ELR (cell line): ENCODE measurements at places on chromosomes 16 and 17.

DNA sequence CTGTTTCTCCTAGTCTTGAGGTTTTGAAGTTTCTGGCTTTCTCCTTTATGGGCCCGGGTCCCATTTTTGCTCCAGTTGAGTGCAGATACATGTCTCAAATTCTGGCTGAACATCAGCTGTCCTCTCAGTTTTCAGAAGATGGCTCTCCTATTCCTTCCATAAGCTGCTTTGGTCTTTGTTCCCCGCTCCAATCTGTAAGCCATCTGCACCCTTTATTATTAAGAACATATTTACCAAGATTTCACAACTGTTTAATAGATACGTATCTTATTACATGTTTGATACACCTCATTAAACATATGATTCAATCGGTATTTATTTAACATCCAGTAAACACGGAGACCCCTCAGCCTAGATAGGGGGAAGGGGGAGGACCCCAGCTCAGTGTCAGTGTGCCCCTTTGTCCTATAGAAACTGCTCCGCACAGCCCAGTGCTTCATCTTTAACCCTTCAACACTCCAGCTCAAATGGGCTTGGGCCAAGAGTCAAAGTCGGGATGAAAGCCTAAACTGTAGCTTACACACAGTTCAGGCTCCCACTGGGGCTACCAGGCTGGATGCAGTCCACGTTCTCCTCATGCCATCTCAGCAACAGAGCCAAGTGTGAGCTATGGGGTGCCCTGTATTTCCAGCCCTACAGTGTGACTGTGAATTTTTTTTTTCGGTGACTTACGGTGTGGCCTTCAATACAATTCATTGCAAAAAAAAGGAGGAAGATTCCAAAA, 166.0 kb upstream of the ZFHX3 start:
- no peak for DNase-seq

DNA sequence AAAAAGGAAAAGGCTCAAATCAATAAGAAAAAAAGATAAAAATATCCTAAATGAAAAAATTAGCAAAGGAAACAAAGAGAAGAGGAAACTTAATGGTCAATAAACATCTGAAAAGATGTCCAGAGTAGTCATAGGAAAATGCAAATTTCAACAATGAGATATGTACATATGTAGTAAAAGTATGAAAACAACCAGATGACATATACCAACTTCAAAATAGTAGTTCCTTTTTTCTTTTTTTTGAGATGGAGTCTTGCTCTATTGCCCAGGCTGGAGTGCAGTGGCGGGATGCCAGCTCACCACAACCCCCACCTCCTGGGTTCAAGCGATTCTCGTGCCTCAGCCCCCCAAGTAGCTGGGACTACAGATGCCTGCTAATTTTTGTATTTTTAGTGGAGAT, 21.7 kb upstream of the NFAT5 start:
- no peak for DNase-seq

- DNase-seq: no peak
Observed at GRCh38 chr16:73385696-73386095, 337.8 kb upstream of the ZFHX3 start.

DNA sequence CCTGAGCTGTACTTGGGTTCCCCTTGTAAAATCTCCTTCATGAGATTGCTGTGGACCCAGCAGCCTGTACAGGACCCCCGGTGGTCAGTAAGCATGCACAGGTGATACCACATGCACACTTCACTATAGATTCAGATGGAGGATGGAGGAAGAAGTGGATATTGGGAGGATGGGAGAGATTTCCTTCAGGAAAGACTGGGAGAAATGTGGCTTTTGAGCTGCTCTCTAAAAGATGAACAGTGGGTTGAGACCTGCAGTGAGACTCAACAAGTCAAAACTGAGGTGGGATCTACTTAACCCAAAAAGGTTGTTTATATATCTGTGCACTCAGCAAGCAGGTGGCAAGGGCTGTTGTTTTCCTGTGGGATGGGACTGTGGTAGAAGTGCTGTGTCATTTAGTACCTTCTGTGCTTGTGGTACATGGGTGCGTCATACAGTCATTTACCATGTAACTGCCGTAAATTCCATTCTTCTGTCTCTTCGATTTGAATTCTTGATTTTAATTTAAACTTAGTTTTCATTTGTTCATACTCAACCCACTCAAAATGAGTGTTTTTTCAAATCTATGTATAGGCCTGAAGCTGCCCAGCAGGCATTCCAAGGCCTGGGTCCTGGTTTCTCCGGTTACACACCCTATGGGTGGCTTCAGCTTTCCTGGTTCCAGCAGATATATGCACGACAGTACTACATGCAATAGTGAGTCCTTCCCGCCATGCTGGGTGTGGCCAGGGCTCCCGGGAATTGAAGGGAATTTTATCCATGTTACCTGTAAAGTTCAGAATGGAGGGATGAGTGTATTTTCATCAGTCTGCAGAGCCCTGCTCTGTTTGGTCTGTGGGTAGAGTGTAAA, 6.9 kb downstream of the HERPUD1 start:
- DNase-seq: peak; percentile 35

DNA sequence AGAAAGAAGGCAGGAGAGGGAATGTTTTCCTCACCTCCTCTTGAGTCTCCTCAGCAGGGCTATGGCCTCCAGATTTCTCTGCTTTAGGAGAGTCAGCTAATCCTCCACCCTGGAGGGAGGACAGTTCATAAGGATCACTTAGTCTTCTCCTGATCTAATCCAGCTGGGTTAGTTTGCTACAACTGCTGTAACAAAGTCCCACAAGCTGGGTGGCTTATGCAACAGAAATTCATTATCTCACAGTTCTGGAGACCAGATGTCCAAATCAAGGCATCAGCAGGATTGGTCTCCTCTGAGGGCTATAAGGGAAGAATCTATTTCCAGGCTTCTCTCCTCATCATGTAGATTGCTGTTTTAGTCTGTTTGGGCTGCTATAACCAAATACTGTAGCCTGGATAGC, 40.6 kb upstream of the XYLT1 start:
- DNase-seq: no peak

GRCh38 chr17:1000597-1001461, 3.9 kb downstream of the TIMM22 start:
- peak; percentile 75 for DNase-seq
